ENCODE measurements at places on chromosomes 1 and 21.

DNA sequence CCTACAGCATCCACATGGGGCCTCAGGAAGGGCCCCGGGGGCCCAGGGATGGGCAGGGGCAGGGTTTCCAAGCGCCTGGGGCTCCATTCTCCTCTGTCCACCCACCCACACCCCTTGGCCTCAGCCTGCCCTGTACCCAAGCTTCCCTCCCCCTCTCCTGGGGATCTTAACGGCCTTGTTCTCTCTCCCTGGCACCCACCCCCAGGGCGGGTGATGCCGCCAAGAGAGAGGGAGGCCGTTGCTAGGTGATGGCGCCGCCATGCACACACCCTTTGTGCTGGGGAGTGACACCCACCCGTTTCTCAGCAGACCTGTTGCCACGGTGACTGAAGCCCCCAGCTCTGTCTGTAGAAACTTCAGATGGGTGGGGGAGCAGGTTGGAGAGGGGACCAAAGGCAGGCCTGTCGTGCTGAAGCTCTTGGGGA is 7.6 kb downstream of the GPR37L1 start:
- peaks cover 18% of the 10 kb centered on the region for H3K36me3 ChIP-seq
- peaks cover 13% of the 10 kb centered on the region for H3K4me1 ChIP-seq
- H3K4me3 ChIP-seq = no peak overlapping the region
- no peak for DNase-seq
- H3K27me3 ChIP-seq = no peaks in the 10 kb centered on the region
- no peak overlapping the region for H3K27ac ChIP-seq

GRCh38 chr1:115186711-115187265 is 97.5 kb upstream of the TSPAN2 start:
- no peak overlapping the region for H3K27ac ChIP-seq
- H3K4me1 ChIP-seq = peaks cover 27% of the 10 kb centered on the region
- no peak for DNase-seq

DNA sequence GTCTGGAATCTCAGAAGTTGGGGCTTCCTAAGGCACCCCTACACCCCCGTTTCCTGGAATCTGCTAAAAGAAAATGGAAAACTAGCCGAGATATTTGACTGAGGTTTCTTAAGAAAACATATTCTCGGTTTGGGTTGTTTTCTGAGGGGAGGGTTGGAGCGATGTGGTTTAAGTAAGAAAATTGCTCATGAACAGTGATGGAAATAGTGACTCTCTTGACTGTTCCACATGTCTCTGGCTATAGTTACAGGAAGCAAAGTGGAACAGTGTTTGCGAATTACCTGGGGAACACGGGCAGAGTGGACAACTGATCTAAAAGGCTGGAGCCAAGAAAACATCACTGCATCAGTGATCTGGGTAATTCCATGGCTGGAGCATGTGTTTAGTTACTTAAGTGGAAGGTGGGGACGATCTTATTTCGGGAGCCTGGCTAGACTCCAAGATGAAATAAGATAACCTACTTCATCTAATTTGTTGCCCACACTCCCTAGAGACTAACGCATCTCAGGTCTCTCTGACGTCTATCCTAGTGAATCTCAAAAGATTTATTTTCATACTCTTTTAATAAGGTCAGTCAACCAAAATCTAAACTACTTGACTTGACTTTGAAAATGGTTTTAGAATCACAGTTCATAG is 92.4 kb downstream of the KCNJ15 start:
- H3K27me3 ChIP-seq = no peaks in the 10 kb centered on the region
- no peak for DNase-seq
- H3K4me1 ChIP-seq = peaks cover 10% of the 10 kb centered on the region
- H3K4me3 ChIP-seq = no peak overlapping the region

GRCh38 chr1:178926046-178926445 is 55.2 kb upstream of the ANGPTL1 start:
- DNase-seq = no peak
- H3K4me3 ChIP-seq = no peak overlapping the region
- no peaks in the 10 kb centered on the region for H3K27me3 ChIP-seq

DNA sequence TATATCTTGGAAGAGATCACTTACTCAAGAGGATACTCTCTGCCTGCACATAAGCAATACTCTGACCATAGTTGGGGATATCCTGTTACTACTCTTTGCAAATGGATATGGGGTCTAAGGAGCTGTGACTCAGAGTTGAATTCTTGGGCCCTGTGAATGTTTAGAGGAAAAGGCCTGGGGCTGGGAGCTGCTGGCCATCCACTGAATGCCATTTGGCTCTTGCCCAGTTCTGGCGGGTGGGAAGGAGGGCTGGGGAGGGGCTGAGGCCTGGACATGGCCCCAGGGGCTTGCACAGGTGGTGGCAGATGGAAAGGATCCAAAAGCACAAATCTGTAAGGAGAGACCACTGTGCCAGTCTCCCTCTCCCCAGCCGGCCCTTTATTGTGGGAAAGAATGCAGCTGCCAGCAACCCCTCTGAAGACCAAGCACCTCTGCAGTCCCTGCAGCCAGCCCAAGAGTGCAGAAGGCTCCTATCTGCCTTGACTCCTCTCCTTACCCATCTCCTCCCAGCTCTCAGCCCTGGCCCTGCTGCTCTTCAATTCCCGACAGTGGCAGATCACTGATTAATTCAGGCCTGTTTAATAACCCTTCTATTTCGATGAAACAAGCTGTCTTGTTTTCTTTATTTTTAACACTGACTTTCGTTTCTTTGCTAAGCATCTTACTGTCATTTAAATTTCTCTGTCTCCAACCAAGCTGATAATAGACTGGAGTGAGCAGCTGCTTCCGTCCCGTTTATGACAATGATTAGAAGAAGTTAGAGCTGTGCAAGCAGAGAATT is 12.1 kb downstream of the PLXNA2 start:
- peak overlapping the region; percentile 54 for H3K27ac ChIP-seq
- no peaks in the 10 kb centered on the region for H3K27me3 ChIP-seq
- no peak for DNase-seq
- H3K4me1 ChIP-seq = peaks cover 64% of the 10 kb centered on the region
- H3K4me3 ChIP-seq = no peak overlapping the region

DNA sequence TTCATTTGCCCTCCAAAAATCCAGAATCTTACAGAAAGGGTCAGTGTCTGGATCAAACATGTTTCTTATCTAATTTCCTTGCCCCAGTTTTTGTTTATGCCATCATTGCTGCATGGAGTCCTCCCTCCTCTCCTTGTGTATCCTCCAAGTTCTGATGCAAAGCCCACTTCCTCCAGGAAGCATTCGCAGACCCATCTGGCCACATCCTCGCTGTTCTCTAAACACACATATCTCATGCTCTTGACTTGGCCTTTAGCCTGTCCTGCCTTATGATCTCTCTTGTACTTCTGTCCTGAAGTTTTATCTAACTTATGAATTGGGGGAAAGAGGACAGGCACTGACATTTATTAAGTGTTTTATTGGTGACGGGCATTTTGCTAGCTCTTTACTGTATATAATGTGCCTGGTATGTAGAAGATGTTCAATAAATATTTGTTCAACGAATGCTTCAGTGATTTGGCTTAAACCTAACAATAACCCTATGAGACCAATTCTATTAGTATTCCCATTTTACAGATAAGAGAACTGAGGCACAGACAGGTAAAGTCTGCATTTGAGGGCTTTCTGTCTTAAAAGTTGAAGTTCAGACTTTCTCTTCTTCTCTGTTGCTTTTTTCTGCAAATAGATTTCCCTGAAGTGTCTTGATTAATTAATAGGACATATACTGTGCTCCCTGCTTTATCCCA is 19.2 kb upstream of the ID3 start:
- no peaks in the 10 kb centered on the region for H3K36me3 ChIP-seq
- peak overlapping the region; percentile 97 for H3K27ac ChIP-seq
- no peak for DNase-seq
- no peaks in the 10 kb centered on the region for H3K27me3 ChIP-seq

GRCh38 chr1:46277658-46278373 is 25.6 kb downstream of the LRRC41 start:
- H3K27me3 ChIP-seq = no peaks in the 10 kb centered on the region
- no peak overlapping the region for H3K4me3 ChIP-seq
- DNase-seq = no peak
- H3K27ac ChIP-seq = no peak overlapping the region
- H3K36me3 ChIP-seq = peaks cover 64% of the 10 kb centered on the region
- H3K4me1 ChIP-seq = peaks cover 4% of the 10 kb centered on the region

DNA sequence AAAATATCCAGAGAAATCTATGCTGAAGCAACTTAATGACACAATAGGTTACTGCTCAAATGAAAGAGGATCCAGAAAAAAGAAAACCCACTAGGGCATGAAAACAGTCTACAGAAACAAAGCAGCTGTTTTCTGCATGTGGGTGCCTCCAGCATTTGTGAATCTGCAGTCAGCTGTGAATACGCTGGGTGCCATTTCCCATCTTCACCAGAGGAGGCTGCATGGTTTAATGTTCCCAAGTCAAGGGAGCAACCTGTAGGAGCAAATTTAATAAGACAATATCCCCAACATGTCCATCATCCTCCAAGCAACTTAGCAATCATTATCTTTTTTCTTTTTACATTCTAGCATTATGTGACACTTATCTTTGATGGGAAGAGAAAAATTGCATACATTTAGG is 396.6 kb downstream of the BRINP2 start:
- no peaks in the 10 kb centered on the region for H3K27me3 ChIP-seq
- H3K4me3 ChIP-seq = no peak overlapping the region
- no peaks in the 10 kb centered on the region for H3K4me1 ChIP-seq
